ENCODE measurements at places on chromosomes 4 and X. TPM values are rescaled to one million over a fixed set of nuclear protein-coding genes. Genes with fewer than 3 reads are reported as not detected.
A peak's percentile ranks its signal among the peaks of the same experiment; 100 is the strongest.

MAGEA1 gene
- not detected for total RNA-seq

BMPR1B gene
- total RNA-seq = 6.5 TPM

SEPTIN6 gene
- 31.5 TPM for total RNA-seq

TLL1 gene
- 23.7 TPM for total RNA-seq

CFAP47 gene
- 1.6 TPM for total RNA-seq

MAGT1 gene
- total RNA-seq = 115 TPM

CSAG1 gene
- not detected for total RNA-seq

HDX gene
- 9.9 TPM for total RNA-seq

GAK gene
- 77.4 TPM for total RNA-seq

PTTG2 gene
- not detected for total RNA-seq

PHKA2 gene
- total RNA-seq = 6.3 TPM

RAB39B gene
- total RNA-seq = under 0.01 TPM

MAGED4 gene
- 31.8 TPM for total RNA-seq

DNA sequence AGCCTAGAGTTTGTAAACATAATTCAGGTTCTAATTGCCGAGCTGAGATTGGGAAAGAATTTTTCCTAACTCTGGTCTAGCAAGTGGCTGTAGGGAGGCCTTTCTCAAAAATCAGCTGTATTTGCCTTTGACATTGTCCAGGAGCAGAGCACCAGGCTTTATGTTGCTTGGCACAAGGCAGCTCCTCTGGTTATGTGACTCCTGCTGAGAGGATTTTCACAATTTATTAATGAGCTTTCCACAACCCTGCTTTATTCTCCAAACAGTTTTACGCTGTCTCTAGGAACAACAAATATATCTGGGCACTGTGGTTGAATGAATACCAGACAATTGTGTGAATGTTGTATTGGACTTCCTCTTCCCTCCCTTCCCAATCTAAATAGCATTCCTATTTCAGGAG, 14.9 kb downstream of the LSM6 start:
- no peak for DNase-seq

DNA sequence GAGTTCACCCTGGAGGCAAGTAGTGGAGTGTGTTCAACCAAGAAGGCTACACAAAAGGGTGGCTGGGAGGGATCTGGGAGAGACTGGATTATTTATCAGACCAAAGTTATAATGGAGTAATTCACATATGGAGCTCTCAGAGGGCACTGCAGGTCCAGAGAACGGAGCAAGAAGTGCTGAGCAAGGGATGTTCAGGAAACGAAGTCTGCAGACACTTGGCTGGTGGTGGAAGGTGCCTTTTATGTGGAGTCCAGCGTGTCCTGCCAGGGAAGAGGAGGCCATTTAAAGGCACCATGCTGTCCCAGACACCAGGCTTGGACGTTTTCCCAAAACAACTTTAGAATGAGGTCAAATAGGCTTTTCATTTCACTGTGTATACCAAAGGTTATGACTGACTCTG, 130.1 kb downstream of the CEP135 start:
- no peak for DNase-seq

GRCh38 chrX:119618439-119618838, 12.2 kb upstream of the NKRF start:
- no peak for DNase-seq

GRCh38 chr4:108361886-108362285, 193.2 kb upstream of the LEF1 start:
- no peak for DNase-seq

DNA sequence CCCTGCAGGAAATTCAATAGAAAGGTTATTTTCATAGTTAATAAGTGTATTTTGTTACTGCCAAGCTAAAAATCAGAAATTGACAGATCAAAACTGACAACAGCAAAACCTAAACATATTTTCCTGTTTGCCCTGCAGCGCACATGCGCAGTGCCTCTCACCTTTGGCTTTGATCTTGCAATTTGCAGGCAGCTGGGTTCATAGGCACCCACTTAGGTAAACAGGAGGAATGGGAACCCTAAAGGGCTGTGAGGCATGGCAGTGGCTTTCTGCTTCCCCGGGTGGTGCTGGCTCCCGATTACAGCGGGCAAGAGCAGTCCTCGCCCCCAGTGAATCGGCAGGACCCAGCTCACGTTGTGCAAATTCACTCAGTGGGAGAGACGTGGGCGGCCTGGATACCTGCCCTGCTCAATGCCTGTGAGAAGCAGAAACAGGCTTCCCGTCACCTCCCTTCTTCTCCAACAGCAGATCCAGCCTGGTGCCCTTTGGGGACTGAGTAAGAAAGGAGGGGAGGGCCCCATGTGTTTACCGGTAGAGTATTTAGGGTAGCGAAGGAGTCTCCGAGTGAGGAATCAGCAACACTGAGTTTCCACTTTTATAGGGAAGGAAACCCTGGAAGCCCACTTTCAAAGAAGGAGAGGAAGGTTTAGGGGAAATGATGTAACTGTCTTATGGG, 25.7 kb downstream of the CCKAR start:
- DNase-seq = no peak

- DNase-seq = peak; percentile 27
Observed at GRCh38 chr4:10762561-10762960, 78.0 kb upstream of the CLNK start.

GRCh38 chrX:130295519-130296296, 27.0 kb upstream of the ZNF280C start:
- DNase-seq = peak; percentile 3

GRCh38 chrX:108573136-108573535, 133.5 kb downstream of the COL4A5 start:
- peak; percentile 0 for DNase-seq

DNA sequence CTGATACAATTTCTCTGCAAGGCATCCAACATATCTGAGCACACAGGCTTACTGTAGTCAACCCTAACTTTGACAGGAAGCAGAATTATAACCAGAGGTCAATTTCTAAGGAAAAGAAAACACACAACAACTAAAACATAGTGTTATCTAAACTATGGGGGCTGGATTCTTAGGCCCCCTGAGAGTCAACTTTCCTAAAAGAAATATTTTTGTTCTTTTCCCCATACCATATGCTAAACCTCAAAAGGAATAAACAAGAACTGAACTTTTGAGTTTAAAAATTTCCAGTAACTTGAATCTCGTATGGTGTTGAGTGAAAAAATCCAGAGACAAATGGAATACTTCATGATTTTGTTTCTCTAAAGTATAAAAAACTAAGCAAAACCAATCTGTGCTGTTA, 42.9 kb downstream of the ATXN3L start:
- no peak for DNase-seq

DNA sequence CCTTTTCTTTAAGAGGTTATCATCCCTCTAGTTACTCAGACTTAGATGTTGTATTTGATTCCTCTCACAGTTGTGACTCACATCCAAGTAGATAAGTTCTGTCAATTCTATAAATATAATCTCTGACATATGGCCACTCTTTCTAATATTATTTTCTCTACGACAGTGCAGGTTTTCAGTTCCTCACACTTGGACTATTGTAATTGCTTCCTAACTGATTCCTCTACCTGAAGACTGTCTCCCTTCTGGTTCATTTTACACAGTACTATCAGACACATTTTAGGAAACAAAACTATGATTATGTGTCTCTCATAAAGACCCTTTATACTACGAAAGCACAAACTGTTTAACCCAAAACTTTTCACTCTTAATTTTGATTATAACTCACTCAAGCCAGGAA, 31.3 kb upstream of the GNRHR start:
- no peak for DNase-seq

DNA sequence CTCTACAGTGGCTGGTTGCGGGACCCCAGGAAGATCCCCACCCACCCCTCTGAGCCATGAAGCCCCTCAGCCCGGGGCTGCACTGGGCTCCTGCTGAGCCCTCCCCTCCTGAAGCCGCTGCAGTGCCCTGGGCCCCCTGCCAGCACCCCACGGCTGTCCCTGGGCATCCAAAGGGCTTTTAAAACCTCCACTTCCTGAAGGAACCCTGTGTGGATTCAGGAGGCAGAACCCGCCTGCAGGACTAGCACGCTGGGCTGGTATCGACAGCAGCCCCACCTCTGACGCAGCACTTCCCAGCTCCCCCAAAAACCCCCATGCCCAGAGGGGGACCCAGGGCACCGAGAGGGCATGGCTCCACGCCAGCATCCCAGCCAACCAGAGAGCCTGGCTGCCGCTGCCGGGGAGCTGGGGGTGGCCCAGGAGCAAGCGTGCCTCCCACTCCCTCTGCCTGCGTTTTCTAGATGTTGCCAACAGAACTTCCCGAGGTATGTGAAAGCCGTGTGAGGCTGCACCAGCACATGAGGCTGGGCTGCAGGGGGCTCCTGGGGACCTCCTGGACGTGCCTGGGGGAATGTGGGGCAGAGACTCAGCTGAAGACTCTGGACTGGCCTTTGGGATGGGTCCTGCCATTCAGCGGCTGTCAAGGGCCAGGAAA, 6.3 kb downstream of the MXD4 start:
- peak; percentile 39 for DNase-seq

- peak; percentile 66 for DNase-seq
Observed at GRCh38 chr4:118981171-118981838, 92.7 kb downstream of the SYNPO2 start.

DNA sequence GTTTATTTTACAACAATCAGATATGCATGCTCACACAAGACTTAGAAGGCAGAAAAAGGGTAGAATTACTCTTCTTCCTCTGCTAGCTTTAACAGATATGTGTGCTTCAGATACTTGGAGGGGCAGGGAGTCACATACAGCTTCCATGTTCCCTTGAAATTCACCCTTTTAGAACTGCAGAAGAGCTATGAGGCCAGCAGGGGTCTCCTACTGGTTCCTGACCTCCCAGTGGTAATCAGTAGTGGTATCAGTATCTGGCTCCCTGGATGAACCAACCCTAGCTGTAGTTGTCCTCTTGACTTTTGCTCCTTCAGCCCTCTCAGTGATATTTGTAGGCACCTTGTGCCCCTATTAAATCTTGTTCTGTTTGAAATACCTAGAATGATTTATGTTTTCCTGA, 81.5 kb downstream of the RCHY1 start:
- peak; percentile 22 for DNase-seq

- no peak for DNase-seq
Observed at GRCh38 chrX:103727115-103727514, 16.4 kb downstream of the TMEM31 start.

- no peak for DNase-seq
Observed at GRCh38 chr4:11469650-11470437, 41.1 kb upstream of the HS3ST1 start.

- DNase-seq = no peak
Observed at GRCh38 chr4:40553995-40554394, 75.7 kb downstream of the RBM47 start.

- DNase-seq = peak; percentile 97
Observed at GRCh38 chrX:87409113-87409841, 108.3 kb upstream of the KLHL4 start.

DNA sequence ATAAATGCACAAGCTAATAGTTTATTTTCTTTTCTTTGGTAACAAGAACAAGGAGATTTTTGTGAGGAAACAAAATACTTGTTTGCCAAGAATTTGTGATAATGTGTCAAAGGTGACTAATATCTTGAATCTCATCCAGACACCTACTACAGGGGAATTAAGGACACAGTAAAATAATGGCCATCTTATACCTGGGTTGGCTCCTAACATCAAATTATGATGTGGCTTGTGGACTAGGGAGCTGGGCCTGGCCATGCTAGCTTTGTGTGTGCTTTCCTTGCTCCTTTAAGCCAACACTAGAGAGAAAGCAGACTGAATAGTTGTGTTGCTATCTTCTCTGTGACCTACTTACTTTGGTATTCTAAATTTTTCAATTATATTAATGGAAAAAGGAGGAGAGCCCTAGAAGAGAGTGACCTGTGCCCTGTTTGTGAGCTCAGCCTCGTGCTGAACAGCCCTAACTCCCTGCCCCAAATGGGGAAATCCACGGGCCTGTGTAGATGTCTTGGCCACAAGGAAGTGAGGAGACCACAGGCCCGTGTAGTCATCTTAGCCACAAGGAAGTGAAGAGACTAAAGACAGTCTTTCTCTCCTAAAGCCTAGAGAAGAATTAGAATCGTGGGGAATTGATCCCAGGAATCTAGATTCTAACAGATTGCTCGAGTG, 23.3 kb downstream of the ARHGAP24 start:
- DNase-seq = peak; percentile 31

DNA sequence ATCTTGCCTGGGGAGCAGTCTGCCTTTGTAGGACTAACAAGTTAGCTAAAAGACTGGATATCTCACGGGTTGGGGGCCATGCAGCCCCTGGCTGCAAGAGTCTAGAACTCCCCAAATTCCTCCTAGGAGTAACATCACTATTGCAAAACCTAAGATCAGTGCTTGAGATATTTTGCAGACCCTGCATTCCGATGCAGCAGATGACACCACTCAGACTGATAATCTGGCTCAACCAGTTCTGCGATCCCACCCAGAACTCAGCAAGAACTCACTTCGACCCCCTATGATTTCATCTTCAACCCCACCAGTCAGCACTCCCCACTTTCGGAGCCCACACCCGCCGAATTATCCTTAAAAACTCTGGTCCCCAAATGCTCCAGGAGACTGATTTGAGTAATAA, 834.0 kb downstream of the C4orf33 start:
- DNase-seq = no peak

DNA sequence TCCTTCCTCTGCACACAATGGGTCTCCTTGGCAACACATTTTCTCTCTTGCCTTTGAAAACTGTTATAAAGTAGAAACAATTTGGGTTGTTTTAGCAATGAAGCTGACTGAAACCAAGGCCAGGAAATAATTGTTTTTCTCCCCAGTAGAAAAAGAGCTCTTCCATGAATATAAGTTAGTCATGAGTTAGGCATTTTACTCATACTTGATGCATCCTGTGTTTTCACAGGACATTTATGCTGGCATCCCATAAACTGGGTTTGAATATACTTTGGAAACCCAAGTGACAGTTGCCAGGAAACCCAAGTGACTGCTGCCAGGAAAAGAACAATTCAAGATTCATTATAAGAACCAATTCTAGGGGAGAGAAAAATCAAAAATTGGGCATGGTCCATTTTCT, 128.6 kb upstream of the NPY2R start:
- DNase-seq = peak; percentile 73

DNA sequence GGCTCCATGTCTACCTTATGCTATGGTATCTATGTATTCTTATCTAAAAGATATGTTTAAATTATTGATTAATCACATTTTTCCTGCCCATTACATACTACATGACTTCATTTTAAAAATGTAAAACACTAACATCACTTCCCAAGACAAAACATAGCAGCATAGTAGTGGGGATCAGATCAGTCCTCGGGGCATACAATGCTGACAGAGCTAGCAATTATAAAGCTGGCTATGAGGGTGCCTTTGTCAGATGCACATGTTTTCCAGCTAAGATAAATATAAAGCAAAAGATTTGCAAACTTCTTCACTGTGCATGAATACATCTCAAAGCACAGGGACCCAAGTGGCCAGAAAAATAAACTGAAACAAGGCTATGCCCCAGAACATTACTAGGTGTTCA, 549.8 kb upstream of the INTU start:
- no peak for DNase-seq

- DNase-seq = peak; percentile 31
Observed at GRCh38 chr4:27684610-27685011, 824.0 kb downstream of the STIM2 start.

- peak; percentile 61 for DNase-seq
Observed at GRCh38 chr4:169485791-169486742, 126.3 kb downstream of the NEK1 start.

DNA sequence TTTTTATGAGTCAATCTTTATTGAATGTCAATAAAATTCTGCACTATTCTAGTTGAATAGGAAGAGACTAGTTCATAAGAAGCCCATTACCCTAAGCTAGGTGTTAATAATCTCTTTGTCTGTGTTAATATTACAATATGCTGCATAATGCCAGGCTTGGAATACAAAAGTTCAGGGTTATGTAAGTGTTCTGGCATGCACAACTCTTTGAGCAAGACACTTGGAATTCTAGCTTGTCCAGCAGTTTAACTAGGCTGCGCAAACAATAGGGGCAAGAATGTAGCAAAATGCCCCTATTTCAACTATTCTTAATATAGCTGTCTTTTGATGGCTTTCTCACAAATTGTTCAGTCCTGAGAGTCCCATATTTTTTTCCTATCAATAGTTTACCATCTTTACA, 31.3 kb upstream of the ETNPPL start:
- peak; percentile 54 for DNase-seq

Measured in renal cortical epithelial cell (primary cell).